ENCODE measurements at places on chromosomes 4 and X. TPM values are rescaled to one million over a fixed set of nuclear protein-coding genes. Genes with fewer than 3 reads are reported as not detected.

GRCh38 chr4:177671845-177672244 is 229.6 kb upstream of the AGA start:
- DNase-seq: no peak

GRCh38 chr4:38145033-38145678 is 185.0 kb downstream of the PTTG2 start:
- no peak for DNase-seq

The GATB gene
- 11.0 TPM for polyA plus RNA-seq

DNA sequence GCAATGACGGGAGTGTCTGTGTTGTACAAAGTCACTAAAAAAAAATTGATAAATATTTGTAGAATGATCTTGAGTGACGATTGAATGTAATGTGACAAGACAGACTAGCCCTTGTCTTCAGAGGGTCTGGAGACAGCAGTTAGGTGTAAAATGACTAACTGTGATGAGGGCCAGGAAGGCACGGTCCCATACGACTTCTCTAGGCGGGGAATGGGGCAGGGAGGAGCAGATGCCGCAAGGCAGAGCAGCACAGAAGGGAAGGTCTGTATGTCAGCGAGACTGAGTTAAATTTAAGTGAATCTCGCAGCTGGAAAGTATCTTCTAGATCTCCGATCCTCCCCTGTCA is 405 bp downstream of the CENPE start:
- no peak for DNase-seq

All from lung (tissue), 17 donors.